Heart right ventricle (tissue), 16 donors: ENCODE measurements at places on chromosomes 12 and 14. TPM values are rescaled to one million over a fixed set of nuclear protein-coding genes. Genes with fewer than 3 reads are reported as not detected.

The ENDOU gene
- total RNA-seq = 0.32 TPM

The LPAR5 gene
- 3.2 TPM for total RNA-seq

The ZNF385A gene
- total RNA-seq = 14.5 TPM

The KRT73 gene
- not detected for total RNA-seq
